ENCODE measurements at places on chromosomes 11 and 22. TPM values are rescaled to one million over a fixed set of nuclear protein-coding genes. Genes with fewer than 3 reads are reported as not detected.

TRIM51G gene
- not detected for total RNA-seq

HBG1 gene
- not detected for total RNA-seq

PKDREJ gene
- not detected for total RNA-seq

NECTIN1 gene
- 2.7 TPM for total RNA-seq

FAM227A gene
- 0.84 TPM for total RNA-seq

SCN2B gene
- total RNA-seq, result not detected

TESMIN gene
- total RNA-seq, result 0.38 TPM

PRG2 gene
- total RNA-seq, result 1.0 TPM

PAX6 gene
- 0.46 TPM for total RNA-seq

DNA sequence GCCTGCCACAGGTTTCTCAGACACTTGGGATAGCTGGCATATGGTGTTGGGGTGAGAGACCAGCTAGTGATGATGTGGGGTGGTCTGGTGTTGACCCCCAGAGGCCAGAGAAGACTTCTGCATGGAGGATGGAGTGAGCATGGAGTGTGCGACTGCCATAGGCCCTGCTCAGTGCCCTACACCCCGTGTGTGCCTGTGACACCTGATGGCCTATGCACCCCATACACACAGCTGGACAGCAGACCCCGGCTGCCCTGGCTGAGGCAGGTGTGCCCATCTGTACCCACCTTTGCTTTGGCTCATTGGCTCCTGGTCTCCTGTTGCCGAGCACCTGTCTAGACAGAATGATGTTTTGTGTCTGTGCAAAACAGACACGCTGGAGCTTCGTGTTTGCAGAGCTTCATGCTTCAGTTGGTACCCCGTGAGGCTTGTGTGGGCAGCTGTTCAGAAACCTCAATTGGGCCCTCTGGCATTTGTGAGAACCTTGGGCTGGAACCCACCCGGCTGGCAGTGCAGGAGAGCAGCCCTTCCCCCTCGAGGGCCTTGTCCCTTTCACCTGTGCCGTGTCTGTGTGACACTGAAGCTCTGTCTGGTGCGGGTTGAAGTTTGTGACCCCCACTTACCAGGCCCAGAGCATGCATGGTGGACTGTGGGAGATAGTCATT, 27.6 kb downstream of the BCR start:
- DNase-seq, result no peak

DNA sequence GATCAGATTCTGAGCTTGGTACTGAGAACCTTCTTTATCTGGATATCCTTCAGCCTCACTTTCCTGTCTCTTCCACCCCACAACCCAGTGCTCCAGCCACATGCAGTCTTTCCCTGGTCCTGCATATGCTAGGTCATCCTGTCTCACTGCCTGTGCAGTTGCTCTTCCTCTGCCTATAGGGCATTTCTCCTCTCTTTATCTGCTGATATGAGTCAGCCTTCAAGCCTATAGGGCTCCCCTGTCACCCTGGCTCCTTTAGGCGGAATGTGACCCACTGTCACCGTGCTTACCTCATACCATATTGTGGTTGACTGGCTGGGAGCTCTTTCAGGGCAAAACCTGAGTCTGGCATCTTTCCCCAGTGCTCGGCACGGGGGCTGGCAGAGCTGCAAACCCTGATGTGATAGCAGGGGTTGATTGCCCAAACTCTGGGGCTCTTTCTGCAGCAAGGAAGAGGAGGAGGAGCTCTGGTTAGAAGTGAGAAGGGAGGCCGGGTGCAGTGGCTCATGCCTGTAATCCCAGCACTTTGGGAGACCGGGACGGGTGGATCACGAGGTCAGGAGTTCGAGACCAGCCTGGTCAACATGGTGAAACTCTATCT, 26.3 kb downstream of the MEI1 start:
- no peak for DNase-seq

DNA sequence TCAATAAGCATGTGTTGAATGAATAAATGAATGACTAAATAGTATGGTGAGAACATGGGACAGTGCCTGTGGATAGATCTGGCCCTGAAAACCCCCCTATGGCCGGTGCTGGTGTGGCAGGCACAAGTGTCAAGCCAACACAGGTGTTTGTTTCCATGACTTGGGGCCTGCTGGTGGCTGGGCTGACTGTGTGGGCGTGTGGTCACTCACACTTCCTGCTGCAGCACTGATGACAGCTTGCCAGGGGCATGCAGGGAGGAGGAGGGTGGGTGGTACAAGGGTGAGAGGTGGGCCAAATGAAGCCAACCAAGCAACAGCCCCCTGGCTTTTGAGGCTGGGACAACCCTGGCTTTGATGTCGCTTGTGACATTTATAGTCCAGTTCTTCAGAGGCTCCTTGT, 30.3 kb upstream of the ABCC8 start:
- no peak for DNase-seq

GRCh38 chr11:81655351-81655750, 1078.3 kb downstream of the FAM181B start:
- no peak for DNase-seq

DNA sequence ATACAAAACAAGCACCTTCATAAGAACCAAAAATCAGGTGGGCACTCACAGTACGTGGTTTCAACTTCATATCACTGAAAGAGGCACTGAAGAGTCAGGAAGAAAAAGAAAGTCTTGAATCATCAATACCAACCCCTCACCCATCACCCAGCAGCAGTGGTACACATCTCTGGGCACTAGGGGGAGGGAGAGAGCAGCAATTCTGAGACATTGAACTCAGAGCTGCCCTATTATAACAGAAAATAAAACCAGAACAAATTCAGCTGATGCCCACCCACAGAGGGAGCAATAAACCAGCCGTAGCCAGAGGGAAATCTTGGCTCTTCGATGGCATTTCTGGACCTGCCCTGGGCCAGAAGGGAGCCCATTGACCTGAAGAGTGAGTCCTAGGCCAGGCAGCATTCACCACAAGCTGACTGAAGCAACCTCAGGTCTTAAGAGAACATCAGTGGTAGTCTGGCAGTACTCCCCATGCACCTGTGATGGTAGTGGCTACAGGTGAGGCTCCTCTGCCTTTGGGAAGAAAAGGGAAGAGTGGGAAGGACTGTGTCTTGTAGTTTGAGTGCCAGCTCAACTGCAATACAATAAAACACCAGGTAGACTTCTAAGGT, 42.2 kb upstream of the FAM181B start:
- no peak for DNase-seq

DNA sequence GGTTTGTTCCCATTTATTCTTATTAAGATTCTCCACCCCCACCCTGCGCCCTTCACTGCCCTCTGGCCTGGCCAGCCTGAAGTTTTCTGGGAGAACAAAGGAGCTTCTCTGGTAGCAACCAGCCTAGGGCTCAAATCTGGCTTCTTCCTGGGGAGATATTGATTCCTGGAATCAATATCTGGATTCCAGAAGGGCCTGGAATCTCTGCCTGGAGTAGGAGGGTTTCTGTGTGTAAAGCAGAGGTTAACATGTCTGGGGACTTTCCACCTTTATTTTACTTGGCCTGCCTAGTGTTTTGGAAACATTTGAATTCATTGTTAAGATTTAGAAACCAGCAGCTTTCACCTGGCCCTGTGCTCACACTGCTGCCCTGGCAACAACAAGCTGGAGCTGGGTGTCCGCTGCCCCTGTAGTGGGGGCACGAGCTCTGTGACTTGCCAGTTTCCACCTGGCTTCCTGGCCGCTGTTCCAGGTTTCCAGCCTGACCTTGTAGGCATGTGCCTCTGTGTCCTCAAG, 5.5 kb downstream of the C11orf91 start:
- no peak for DNase-seq

- DNase-seq, result no peak
These were observed 14.8 kb downstream of the NECTIN1 start for GRCh38 chr11:119714189-119714588.

- DNase-seq, result no peak
These were observed 37.1 kb upstream of the SUSD2 start for GRCh38 chr22:24144056-24144777.

DNA sequence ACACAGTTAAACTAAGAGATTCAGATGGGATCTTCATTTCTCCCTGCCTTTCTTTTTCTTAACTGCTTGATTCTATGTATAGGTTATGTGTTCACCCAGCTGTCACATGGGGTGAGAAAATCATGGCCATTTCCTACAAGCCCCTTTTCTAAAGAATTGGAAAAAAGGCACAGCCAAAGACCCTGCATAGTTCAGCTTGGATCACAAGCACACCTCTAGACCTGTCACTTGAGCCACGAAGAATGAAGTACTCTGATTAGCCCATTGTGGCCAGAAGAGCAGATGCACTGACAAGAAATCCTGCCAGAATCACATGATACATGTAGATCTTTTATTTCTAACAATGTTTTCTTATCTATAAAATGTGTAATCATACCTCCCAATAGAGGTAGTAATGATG, 69.7 kb downstream of the RAB38 start:
- no peak for DNase-seq

Measured in omental fat pad (tissue), 4 donors.